Caco-2 (cell line): ENCODE measurements at places on chromosomes 12 and 14. TPM values are rescaled to one million over a fixed set of nuclear protein-coding genes. Genes with fewer than 3 reads are reported as not detected.

The RD3L gene
- total RNA-seq: not detected in 2 replicates

The FITM1 gene
- total RNA-seq: 0.39 and 0.44 TPM in 2 replicates

The SMIM41 gene
- not detected in 2 replicates for total RNA-seq

The DDX23 gene
- 151 and 152 TPM in 2 replicates for total RNA-seq

The RPL10L gene
- not detected in 2 replicates for total RNA-seq

The MANSC4 gene
- total RNA-seq: not detected in 2 replicates

The KLHDC1 gene
- total RNA-seq: 0.97 and 0.98 TPM in 2 replicates

The ZNF891 gene
- 2.0 and 2.3 TPM in 2 replicates for total RNA-seq

The GPR135 gene
- 0.52 and 0.77 TPM in 2 replicates for total RNA-seq

The GNB3 gene
- 3.9 and 5.1 TPM in 2 replicates for total RNA-seq

The PSMD9 gene
- 53.0 and 63.3 TPM in 2 replicates for total RNA-seq

The CIROP gene
- total RNA-seq: not detected in 2 replicates

The KLHL33 gene
- total RNA-seq: not detected in 2 replicates

The SNAPC1 gene
- 5.1 and 6.0 TPM in 2 replicates for total RNA-seq

The SYNDIG1L gene
- 0.29 TPM in 1 of 2 replicates, not detected in the other for total RNA-seq

The ZDHHC22 gene
- not detected in 2 replicates for total RNA-seq

The PTGER2 gene
- 0.27 and 0.39 TPM in 2 replicates for total RNA-seq

The IL22 gene
- not detected in 2 replicates for total RNA-seq

The TTC6 gene
- total RNA-seq: 19.4 and 25.1 TPM in 2 replicates

The PMCH gene
- not detected in 2 replicates for total RNA-seq

The C12orf54 gene
- not detected in 2 replicates for total RNA-seq
